Purkinje cell (primary cell): ENCODE measurements at places on chromosomes 13 and 19. TPM values are rescaled to one million over a fixed set of nuclear protein-coding genes. Genes with fewer than 3 reads are reported as not detected.

LHFPL6 gene
- 18.6 and 30.2 TPM in 2 replicates for polyA plus RNA-seq

CNMD gene
- polyA plus RNA-seq = not detected in 2 replicates

SRRM5 gene
- not detected in 2 replicates for polyA plus RNA-seq

TSEN34 gene
- polyA plus RNA-seq = 4.8 and 7.6 TPM in 2 replicates

GDF15 gene
- not detected in 2 replicates for polyA plus RNA-seq

PROSER1 gene
- 6.6 and 7.9 TPM in 2 replicates for polyA plus RNA-seq

LINGO3 gene
- polyA plus RNA-seq = 0.59 and 1.0 TPM in 2 replicates

SYDE1 gene
- polyA plus RNA-seq = not detected in 2 replicates

ZNF729 gene
- not detected in 2 replicates for polyA plus RNA-seq

ATP1A3 gene
- 128 and 179 TPM in 2 replicates for polyA plus RNA-seq

CPB2 gene
- polyA plus RNA-seq = 0.20 TPM in 1 of 2 replicates, not detected in the other
